SK-N-SH treated with all-trans-retinoic acid at 6 μM for 48 hours (cell line): ENCODE measurements at places on chromosomes 5 and 9.

DNA sequence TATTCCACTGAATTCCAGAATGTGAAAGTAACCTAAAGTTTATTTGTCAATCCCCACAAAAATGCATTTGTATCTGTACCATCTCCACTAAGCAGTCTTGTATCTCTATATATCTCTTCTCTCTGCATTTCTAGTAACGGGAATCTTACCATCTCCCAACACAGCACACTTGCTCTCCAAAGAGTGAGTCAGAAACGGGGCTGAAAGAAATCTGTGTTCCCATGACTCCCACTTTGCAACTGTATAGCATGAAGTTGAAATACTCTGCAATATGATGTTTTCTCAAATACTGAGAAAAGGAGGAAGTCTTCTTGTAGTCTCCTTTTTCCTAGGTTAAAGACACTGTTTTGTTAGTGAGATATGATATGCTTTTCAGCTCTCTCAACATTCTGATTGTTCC, 848.8 kb upstream of the ACO1 start:
- ATAC-seq = no peak

DNA sequence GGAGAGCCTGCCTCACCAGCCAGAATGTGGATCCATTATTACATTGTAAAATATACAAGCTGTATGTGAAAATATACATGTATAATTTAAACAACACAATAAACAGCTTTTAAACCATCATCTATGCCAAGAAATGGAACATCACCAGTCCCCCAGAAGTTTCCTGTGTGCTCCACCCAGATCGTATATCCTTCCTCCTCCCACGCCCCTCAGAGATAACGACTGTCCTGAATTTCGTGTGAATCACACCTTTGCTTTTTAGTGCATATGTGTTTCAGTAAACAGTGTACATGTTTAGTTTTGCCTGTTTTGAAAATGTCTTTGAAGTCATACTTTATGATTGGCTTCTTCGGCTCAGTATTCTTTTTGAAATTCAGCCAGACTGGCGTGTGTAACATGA, 134.6 kb upstream of the MYO10 start:
- no peak for ATAC-seq

DNA sequence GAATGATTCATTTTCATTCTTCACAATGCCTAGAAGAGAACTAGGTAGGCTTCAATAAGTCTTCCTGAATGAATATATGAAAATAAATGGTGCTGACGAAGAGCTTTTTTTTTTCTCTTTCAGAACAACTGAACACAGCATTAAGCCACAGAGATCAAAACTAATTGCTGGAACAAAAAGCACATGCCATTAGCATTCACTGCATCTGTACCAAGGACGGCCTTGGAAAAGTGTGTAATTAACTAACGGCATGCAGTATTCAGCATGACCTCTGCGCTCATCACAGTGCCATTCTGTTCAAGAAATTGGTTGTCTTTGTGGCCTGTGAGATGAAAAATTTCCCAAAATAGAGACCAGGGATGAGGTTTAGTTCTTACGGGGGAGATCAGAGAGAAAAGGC, 99.3 kb downstream of the NUDT12 start:
- no peak for ATAC-seq

DNA sequence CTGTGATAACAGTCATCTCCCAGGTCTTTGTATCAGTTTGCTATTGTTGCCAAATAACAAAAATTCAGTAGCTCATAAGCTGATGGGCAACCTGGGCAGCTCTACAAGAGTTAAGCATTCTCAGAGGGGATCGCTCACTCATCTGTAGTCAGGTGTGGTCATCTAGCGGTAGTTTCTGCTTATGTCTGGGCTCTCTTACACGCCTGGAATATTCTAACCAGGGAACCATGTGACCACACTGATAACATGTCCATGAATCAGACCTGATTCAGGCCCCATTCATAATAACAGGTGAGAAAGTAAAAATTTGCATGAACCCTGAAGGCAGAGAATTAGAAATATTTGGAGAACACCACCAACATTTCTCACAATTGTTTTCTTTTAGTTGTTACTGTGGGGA, 576.1 kb downstream of the SLCO4C1 start:
- ATAC-seq = no peak

- no peak for ATAC-seq
Measured at GRCh38 chr9:134046894-134047681, 20.7 kb downstream of the BRD3 start.

- ATAC-seq = no peak
Measured at GRCh38 chr9:77710316-77710715, 62.2 kb upstream of the GNA14 start.

DNA sequence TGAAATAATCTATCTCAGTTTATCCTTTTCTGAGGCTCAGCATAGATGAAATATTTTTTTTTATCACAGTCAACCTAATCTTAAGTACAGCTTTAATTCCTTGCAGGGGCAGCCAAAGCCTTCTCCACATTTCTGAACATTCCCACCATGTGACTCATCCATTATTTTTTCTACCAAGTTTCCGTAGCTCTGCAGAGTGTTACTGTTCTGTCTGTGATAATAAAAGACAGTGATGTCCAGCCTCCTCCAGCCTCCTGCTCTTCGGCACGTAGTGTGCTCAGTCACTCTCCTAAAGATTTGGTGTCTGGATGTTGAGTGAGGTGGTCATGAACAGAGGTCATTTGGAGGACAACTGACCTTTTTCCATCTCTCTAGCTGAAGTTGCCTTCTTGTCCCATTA, 338.1 kb upstream of the ADAMTS16 start:
- ATAC-seq = peak; percentile 39; the same call in 2 of the 3 replicates

GRCh38 chr5:180213256-180213600, 4.2 kb upstream of the RASGEF1C start:
- ATAC-seq = no peak; the same call in 2 of the 3 replicates
